ENCODE measurements at places on chromosomes 3 and 15.
A peak's percentile ranks its signal among the peaks of the same experiment; 100 is the strongest.

DNA sequence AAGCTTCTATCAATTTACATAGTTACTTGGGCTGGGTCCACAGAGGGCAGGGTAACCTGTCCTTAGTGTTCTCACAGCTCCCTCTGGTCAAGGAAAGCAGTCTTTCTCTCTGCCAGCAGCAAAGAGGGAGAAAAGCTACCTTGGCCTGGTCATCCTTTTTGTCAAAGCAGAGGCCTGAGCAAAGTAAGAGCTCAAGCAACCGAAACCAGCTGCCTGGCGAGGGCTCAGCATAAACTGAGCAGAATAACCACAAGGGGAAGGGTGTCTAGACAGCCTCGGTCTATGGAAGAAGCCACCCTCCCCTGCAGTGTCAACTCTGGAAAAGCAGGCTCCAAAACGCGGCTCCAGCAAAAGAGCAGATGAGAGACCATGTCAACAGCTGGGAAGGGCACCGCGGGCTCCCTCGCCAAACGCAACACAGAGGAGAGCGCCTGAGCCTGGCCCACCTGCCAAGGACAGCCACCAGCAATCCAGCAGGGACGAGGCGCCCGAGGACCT lies 17.4 kb downstream of the LRIG1 start:
- no peak for DNase-seq

DNA sequence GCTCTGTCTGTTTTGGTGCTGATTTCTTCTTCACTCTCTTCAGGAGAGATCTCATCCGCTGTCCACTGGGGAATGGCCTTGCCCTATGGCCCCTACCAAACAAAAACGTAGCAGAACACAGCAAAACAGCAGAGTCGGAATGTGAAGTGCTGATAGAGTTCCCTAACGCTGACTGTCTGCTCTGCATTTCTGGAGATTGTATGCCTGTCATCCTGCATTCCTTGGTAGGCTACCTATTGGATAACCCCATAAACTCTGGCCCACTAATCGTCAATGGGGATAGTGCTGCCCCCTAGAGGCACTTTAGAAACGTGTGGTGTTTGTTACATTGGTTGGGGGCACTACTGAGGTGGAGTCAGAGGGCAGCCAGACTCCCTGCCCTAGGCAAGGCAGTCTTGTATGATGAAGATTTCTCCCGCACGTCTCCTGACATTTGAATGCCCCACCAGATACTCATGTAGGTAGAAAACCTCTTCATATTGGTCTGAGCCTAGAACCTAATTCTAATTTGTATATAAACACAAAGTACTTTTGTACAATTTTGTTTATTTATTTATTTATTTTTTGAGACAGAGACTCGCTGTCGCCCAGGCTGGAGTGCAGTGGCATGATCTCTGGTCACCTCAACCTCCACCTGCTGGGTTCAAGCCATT lies 15.6 kb upstream of the MAGEF1 start:
- peak; percentile 48 for DNase-seq

GRCh38 chr3:112333002-112333380 lies at the start of gene CD200:
CD200 (plus strand) TSS chr3:112333156; CDS start chr3:112333213, 57 bp downstream.
- peak; percentile 81 for DNase-seq

DNA sequence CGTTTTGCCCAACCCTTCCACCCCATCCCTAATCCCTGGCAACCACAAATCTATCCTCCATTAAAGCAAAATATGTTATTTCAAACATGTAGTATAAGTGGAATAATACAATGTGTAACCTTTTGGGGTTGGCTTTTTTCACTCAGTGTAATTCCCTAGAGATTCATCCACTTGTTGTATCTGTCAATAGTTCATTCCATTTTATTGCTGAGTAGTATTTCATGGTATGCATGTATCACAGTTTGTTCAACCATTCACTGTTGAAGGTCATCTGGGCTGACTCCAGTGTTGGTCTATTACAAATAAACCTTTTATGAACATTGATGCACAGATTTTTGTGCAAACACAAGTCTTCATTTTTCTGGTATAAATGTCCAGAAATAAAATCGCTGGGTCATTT lies 38.8 kb downstream of the BSN start:
- DNase-seq: no peak

DNA sequence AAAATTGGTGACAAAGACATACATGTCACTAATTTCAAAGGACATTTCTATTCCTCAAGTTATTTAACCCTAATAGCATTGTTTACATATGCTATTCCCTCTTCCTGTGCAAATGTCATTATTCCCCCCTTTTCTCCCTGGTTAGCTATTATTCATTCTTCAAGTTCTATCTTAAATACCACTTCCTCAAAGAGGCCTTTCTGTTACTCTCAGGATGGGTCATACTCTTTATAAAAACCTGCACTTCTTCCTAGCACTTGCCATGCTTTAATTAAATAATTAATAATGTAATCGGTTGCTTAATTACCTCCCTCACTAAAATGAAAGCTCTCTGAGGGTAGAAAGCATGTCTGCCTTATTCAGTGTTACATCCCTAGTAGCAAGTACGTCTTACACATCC lies 88.5 kb downstream of the XRN1 start:
- DNase-seq: no peak

DNA sequence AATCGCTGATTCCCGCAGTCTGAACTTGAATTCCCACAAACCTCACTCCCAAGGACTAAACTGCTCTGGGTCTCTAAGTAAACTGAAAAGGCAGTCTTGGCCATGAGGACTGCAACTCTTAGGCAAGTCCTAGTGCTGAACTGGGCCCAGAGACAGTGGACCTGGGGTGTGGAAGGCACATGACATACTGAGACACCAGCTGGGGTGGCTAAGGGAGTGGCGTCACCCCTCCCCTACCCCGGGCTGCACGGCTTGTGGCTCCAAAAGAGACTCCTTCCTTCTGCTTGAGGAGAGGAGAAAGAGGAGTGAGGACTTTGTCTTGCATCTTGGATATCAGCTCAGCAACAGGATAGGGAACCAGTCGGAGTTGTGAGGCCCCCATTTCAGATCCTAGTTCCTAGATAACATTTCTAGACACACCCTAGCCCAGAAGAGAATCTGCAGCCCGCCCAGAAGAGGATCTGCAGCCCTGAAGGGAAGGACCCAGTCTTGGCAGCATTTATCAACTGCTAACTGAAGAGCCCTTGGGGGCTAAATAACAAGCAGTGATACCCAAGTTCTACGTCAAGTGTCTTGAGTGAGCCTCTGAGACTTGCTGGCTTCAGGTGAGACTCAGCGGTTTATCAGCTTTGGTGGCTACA lies 110.7 kb upstream of the C3orf80 start:
- DNase-seq: no peak

- DNase-seq: no peak
Observed at GRCh38 chr3:135197246-135197645, 402.2 kb downstream of the EPHB1 start.

DNA sequence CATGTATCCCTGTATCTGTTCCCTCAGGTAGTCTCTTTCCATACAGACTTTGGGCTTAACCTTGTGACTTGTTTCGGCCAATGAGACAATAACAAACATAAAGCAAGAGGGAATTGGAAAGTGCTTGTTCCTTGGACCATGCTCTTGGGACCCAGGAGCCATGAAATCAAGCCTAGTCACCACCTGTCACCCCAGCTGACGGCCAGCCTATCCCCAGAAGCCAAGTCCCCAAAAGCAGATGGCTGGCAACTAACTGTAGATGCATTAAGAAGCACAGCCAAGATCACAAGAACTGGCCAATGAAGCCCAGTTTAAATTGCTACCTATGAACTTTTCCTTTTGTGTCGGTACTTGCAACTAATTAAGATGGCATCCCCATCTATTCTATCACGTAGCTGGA lies 822.0 kb downstream of the CADM2 start:
- DNase-seq: no peak

DNA sequence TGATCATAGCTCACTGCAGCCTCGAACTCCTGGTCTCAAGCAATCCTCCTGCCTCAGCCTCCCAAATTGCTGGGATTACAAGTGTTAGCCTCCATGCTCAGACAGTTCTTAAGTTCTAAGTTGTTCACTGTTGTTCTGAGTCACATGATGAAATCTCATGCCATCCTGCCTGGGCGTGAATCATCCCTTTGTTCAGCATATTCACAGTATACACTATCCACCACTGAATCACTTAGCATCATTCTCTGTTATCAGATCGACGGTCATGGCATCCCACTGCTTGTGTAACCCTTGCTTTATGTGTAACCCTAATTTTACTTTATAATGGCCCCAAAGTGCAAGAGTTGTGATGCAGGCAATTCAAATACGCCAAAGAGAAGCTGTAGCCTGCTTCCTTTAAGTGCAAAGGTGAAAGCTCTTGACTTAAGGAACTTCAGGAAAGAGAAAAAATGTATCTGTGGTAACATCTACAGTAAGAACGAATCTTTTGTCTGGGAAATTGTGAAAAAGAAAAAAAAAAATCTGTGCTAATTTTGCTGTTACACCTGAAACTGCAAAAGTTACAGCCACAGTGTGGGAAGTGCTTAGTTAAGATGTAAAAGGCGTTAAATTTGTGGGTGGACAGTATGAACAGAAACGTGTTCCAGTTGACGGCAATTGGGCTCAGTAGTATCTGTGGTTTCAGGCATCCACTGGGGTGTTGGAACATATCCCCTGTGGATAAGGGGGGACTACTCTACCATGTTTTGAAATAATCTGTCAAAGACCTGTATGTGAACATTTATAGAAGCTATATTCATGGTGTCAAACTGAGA lies 80.6 kb downstream of the PCOLCE2 start:
- DNase-seq: no peak

DNA sequence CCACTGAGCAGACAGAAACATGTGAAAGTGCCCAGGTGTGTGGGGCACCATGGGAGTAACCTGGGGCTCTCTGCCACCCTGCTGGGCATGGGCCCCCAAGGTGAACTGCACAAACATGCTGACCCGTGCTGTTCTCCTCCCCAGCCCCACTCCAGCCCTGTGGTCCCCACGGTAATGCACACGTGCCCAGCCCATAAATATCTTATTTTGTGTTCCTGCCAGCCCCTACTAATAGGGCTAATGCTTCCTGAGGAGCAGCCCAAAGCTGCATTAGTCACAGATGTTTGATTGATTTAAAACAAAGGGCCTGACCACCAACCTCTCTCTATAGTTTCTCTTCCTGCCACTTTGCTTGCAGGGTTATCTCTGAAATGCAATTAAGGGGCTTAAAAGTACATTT lies 95.4 kb downstream of the ABHD5 start:
- no peak for DNase-seq
